Spleen (tissue), 13 donors: ENCODE measurements at places on chromosomes 6 and 20.

GRCh38 chr20:17893445-17893844 is 75.1 kb downstream of the SNX5 start:
- DNase-seq, result no peak

GRCh38 chr6:75472885-75473284 is 20.7 kb downstream of the FILIP1 start:
- DNase-seq, result no peak

DNA sequence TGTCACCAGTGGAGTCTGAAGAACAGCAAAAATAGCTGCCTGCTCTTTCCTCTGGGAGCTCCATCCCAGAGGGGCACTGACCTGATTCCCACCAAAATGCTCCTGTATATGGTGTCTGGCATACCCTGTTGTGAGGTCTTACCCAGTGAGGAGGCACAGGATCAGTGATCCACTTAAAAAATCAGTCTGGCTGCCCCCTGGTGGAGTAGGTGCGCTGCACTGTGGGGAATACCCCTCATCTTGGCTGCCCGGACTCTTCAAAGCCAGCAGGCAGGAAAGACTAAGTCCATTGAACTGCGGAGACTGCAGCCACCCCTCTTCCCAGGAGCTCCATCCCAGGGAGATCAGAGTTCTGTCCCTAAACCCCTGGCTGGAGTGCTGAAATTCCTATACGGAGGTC is 230.9 kb upstream of the HTR1E start:
- DNase-seq, result no peak

DNA sequence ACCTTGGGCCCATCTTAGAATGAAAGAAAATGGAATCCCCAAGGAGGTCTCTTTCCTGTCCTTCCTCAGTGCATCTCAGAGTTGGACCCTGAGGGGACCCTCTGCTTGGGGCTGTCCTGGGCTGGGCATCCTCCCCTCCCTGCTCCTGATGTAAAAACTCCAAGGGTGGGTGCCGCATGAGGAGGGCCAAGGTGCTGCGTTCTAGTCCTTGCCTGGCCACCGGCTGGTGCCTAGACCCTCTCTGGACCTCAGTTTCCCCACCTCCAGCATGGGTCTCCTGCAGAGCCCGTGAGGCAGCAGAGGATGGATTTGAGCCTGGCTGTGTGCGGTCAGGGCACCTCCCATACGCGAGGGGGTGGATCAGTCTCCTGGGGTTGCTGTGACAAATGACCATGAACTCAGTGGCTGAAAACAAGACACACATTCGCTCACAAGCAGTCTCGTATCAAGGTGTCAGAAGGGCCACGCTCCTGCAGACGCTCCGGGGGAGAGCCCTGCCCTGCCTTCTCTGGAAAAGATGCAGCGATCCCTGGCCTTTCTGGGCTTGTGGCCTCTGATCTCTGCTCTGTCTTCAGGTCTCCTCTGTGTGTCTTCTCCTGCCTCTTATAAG is 54.7 kb downstream of the CHMP4B start:
- DNase-seq, result no peak

GRCh38 chr6:257774-258173 is 34.5 kb upstream of the DUSP22 start:
- no peak for DNase-seq

DNA sequence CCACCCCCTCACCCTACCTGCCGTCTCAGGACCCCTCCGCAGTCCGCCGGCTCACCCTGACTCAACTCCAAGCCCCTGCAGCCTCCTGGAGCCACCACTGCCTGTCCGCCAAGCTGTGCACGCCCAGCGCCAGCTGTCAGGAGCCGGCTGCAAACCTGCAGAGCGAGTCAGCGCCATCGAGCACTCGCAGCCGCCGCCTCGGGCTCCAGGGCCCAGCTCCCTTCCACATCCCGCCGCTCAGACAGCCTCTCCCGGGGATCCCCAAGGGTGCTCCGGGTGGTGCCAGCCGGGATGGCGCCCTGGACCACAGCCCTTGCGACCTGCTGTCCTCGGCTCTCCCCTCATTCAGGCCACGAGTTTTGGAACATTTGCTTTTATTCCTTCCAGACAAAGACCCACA is 4.3 kb downstream of the TNNC2 start:
- no peak for DNase-seq

DNA sequence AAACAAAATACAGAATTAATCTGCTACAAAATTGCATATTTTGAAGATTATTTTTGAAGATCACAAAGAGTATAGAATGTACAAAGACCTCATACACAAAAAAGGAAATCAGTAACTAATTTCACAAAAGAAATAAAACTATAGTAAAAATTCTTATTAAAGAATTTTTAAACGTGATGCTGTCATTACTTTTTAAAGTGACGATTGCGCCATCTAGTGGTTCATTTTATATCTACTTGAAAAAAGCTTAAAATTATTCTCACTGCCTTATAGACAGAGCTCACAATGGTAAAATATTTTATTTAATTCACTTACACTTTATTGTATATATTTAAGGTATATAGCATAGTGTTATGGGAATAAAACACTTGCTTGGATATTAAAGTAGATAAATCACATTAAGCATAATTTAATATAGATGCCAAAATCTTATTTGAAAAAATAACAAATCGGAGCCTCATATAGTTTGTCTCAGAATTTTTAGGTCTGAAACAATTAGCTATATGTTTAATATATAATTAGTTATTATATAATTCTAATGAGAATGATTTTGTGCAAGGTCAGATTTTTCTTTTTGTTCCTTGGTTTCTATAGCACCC is 128.8 kb downstream of the PHF3 start:
- no peak for DNase-seq

- no peak for DNase-seq
These were observed 9.9 kb upstream of the CDK5RAP1 start for GRCh38 chr20:33411242-33411641.

DNA sequence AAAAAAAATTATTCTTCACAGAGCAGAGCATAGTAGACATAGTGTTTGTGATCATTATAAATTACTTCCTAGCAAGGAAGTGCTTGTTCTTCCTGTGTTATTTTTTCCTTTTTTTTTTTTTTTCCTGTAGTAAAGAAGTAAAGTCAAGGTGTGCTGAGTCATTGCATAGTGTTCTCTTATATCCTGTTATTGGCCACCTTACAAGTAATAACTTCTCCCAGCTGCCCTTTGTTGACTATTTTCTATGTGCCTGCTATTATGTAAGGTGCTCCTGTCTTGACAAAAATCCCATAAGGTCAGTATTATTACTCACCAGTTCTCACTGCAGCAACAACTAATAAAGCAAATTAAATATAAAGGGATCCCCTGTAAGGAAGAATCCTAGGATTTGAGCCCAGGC is 195.3 kb downstream of the GJA1 start:
- no peak for DNase-seq

DNA sequence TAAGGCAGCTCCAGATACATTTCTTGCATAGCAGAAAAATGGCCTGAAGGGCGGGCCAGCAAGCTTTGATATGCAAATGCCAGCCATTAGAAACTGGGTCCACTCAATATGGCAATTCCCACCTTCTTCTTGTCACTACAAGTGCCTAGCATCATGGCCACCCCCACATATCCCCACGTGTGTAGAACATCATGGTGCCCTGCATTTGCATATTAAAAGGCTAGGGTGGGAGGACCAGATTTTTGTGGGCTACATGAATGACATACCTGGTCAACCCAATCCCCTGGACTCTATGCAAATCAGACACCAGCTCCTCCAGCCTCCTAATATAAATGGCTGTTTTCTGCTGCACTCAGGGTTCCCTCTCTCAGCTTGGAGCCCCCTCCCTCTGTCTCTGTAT is 31.7 kb downstream of the PLN start:
- no peak for DNase-seq

- DNase-seq, result peak; percentile 69
These were observed 11.0 kb downstream of the ZBP1 start for GRCh38 chr20:57609086-57609841.

- no peak for DNase-seq
These were observed 632.7 kb upstream of the PTCHD4 start for GRCh38 chr6:48743738-48744137.

DNA sequence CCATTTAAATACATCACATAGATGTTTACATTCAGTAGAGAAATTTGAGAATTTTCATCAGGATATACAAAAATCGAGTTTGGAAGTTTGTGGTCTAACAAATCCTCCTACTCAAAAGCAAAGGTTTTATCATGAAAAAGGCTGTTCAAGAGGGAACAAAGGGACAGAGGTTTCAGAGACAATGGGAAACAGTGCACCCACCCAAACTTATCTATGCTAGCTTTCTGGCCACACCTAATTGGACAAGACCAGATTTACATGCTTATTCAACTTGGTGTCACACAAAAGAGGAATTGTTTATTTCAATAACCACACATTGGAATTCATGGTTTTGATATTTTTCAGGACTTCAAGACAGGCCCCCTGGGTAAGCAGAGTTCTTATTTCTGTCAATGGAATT is 28.4 kb upstream of the RSPO3 start:
- no peak for DNase-seq

- no peak for DNase-seq
These were observed 335.8 kb downstream of the CDKAL1 start for GRCh38 chr6:20870021-20870420.

DNA sequence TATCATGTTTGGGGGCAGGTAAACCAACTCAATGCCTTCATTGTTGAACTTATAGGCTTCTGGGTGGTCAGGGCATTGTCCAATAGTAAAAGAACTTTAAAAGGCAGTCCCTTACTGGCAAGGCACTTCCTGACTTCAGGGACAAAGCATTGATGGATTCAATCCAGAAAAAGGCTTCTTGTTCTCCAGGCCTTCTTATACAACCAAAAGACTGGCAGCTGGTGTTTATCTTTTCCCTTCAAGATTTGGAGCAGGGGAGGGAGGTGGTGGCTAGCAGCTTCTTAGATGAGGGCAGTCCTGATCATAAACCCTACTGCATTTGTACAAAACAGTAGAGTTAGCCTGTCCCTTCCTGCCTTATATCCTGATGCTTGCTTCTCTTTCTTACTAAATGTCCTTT is 57.5 kb downstream of the NCOA3 start:
- DNase-seq, result no peak

DNA sequence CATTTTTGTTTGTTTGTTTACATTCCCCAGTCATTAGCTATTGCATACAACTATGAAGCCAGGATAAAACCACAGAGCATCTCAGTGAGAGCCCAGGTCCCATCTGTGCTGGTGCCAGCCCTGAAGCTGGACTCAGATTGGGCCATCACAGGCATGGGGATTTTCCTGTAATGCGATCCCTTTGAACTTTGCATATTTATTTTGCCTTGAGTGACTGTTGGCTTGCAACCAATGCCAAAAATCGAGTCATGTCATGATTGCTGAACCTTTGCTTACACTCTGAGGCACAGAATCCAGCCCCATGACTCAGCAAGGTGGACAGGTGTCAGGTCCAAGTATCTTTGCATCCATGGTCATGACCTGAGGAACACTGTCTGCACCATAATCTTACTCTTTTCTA is 46.2 kb upstream of the GGTLC1 start:
- no peak for DNase-seq

GRCh38 chr6:140321891-140322290 is 947.4 kb upstream of the CITED2 start:
- no peak for DNase-seq

- no peak for DNase-seq
These were observed 246.1 kb downstream of the BMP7 start for GRCh38 chr20:57020364-57020763.

- DNase-seq, result no peak
These were observed 183.1 kb downstream of the PRDM13 start for GRCh38 chr6:99789767-99790166.

GRCh38 chr6:167996424-167997199 is 859 bp upstream of the KIF25 start:
- DNase-seq, result no peak

GRCh38 chr6:140627002-140627401 is 1252.6 kb upstream of the CITED2 start:
- DNase-seq, result no peak

DNA sequence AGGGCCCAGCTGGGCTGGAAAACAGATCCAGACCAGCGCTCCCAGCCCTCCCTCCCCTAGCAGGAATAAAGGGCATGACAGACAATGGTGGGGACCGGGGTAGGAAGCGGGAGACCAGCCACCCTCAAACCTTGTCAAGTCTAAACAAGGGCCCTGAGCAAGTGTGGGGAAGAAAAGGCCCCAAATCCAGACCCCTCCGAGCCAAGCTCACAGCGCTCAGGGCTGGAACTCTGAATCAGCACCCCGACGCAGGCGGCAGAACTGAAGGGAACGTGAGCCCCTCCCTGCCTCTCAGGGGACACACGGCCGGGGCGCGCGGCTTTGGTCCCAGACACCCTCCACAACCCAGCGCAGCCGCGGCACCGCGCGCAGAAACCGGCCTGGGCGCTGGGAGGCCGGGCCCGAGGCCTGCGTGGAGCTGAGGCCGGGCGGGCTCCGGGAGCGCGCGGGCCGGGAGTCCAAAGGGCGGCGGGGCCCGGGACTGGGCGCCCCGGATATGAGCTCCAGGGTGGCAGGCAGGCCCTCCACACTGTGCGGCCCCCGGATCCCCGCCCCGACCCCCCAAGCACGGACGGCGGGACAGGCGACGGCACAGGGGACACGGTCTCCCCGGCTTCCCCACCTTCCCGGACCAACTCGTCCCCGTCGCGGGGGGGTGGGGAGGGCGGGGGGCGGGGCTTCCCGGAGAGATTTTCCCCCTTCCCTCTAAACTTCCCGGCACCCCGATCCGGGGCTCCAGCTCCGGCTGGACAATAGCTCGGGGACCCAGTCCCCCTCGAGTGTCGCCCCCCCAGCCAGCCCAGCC is 641 bp downstream of the TEAD3 start:
- DNase-seq, result no peak

- DNase-seq, result no peak
These were observed 304.4 kb upstream of the PLCB4 start for GRCh38 chr20:8764344-8764962.

DNA sequence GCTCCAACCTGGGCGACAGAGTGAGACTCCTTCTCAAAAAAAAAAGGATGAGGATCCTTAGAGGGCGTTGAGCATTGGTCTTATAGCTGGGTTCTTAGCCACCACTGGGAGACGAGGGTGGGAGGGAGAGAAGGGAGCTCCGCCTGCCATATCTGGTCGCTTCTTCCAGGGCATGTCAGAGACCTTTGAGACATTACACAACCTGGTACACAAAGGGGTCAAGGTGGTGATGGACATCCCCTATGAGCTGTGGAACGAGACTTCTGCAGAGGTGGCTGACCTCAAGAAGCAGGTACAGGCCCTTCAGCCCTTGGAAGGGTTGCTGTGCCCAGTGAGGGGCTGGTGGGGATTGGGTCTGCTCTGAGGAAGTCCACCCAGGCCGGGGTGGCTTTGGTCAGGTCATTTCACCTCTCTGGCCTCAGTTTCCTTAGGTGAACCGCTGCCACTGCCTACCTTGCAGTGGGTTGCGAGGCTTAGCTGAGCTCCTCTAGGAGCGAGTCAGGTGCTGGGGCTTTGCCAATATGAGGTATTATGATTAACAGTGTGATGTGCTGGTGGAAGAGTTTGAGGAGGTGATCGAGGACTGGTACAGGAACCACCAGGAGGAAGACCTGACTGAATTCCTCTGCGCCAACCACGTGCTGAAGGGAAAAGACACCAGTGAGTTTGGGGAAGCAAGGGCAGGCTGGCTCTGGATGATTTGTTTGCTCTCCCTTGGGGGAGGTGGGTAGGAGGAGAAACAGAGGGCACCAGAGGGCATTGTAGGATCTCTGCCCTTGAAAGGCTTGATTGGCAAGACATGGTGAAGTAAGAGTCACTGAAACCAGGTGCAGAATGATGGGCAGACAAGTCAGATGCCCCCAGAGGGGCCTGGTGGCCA is 8.5 kb downstream of the CNPY3 start:
- no peak for DNase-seq

- no peak for DNase-seq
These were observed 81.9 kb downstream of the FIG4 start for GRCh38 chr6:109772883-109773431.
